ENCODE measurements at places on chromosomes 7 and 10.

GRCh38 chr7:142916508-142916907, 17.0 kb downstream of the TRPV5 start:
- no peak for DNase-seq

DNA sequence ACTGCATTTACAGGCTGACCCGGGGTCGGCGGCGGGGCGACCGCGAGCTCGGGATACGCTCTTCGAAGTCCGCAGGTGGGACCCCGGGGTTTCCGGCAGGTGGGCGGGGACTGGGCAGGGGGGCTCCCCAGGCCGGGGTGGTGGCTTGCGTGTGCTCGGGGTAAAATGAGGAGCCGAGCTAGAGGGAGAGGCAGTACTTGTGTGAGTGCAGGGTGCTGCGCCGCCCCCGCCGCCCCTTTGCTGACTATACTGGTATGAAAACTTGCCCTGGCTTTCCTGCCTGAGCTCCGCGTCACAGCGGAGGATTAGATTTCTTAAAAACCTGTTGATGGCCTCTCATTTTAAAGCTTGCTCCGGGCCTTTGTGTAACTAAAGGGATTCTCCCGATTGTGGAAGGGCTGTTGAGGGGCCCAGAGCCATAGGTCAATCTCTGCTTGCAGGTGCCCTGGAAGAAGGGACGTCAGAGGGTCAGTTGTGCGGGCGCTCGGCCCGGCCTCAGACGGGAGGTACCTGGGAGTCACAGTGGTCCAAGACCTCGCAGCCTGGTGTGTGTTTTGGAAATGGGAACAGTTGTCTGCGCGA, 488 bp downstream of the ARMC10 start:
- peak; percentile 52 for DNase-seq

DNA sequence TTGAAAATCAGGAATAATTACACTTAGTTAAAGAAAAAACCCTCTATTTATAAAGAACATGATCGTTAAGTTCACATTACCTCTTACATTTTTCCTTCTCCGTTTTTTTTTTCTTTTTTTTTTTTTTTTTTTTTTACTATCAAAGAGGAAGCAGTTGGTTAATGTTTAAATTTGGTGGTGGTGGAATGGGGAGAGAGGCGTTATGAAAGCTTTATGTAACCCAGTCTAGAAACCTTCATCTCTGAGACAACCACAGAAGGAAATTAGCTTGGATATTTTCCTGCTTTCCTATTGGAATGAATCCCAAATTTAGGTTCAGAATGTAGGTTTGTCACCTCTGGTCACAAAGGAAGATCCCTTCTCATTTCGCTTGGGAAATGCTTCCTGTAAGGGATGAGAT, 31.5 kb upstream of the LHFPL3 start:
- no peak for DNase-seq

- DNase-seq = no peak
These were observed 60.8 kb upstream of the CFAP46 start for GRCh38 chr10:133003188-133003587.

- DNase-seq = no peak
These were observed 420.2 kb downstream of the PTPRN2 start for GRCh38 chr7:158167373-158167772.

DNA sequence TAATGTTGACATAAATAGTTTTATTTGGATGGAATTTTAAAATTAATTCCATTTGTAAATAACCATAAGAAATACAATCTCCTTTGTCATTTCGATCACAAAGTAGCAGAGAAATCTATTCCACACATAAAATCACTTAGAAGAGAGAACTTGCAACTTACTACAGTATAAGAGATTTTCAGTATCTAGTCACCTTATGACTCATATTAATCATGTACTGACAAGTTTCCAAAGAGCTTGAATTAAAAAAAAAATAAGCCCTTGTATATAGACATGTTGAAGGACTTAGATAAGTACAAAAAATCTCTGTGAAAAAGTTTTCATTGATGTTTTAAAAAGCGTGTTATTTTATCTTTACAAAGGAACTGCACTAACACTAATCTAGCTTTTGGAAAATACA, 207.1 kb upstream of the ETV1 start:
- DNase-seq = no peak

DNA sequence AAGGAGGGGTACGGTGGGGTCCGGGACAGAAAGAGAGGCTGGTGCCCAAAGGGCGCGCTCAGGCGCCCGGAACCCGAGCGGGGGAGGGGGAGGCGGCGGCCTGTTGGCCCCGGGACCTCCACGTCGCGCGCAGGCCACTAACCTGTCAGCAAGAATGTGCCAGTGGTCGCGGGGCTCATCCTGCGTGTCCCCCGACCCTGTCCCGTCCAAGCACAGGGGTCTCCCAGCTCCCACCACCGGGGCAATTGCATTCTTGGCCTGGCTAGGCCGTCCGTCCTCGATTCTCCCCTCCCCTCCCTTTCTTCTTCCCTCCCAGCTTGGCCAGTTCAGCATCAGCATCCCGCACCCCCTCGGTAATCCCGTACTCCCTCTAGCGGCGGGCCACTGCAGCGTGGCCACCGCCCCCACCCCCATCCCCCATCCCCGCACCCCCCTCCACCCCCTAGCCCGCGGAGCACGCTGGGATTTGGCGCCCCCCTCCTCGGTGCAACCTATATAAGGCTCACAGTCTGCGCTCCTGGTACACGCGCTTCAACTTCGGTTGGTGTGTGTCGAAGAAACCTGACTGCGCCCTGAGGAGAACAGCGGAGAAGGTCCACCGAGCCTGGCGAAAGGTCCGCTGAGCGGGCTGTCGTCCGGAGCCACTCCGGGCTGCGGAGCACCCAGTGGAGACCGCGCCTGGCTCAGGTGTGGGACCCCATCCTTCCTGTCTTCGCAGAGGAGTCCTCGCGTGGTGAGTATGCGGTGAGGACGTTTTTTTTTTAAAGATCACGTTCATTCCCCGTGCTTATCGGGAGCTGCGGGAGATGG, at the start of gene SGCE:
SGCE (minus strand) TSS at position 286 of the 810 bp plus-strand sequence; CDS start at position 251, 35 bp downstream.
- peak; percentile 35 for DNase-seq

DNA sequence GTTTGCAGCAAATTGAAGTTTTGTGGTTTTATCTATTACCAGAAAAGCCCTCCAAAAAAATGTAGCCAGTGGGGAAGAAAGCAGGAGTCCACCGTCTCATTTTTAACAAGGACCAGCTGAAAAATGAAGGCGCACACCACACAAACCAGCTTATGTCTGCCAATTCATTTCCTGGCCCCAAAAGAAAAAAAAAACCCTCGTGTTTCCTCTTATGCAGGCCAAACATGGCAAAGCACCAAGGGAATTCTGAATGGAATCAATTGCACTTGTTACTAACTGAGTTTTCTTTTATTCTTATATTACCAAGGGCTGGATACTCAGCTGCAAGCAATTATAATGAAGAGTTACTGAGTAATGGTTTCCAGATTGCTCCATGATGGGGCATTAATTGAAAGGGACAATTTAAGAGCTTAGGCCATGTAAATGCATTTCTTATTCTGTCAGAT, 428.3 kb upstream of the NPVF start:
- DNase-seq = no peak

DNA sequence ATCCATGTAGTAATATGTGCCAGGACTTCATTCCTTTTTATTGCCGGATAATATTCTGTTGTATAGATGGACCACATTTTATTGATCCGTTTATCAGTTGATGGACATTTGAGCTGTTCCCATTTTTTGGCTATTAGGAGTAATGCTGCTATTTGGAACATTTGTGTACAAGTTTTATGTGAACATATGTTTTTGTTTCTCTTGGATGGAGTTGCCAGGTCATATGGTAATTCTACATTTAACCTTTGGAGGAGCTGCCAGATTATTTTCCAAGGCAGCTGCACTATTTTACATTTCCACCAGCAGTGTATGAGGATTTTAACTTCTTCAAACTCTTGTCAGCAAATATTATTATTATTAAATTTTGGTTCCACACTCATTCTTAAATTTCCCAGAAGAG, 59.2 kb downstream of the C10orf90 start:
- no peak for DNase-seq

- no peak for DNase-seq
These were observed 4.7 kb upstream of the ENTPD7 start for GRCh38 chr10:99654390-99655175.

- DNase-seq = no peak
These were observed 5.2 kb upstream of the OTUD1 start for GRCh38 chr10:23433701-23434100.

DNA sequence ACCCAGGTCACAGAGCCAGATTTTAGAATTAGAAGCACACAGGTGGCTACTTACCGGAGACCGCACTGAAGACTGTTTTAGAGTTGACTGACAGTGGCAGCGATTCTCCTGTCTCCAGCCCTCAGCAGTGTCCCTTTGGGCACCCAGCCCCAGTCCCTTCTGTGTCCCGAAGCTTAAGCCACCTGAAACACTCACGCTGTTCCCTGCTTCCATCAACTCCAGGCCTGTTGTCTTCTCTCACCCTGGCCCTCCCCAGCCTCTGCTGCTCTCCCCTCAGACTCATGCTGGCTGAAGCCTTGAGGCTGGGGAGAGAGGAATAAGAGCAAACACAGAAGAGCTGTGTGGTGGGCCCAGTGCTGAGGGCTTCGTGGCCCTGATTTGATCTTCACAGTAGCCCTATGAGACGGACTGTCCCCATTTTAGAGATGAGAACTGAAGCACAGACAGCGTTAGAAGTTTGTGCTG, 10.6 kb downstream of the SAP25 start:
- DNase-seq = no peak

GRCh38 chr10:107585630-107586029, 421.1 kb upstream of the SORCS1 start:
- no peak for DNase-seq

DNA sequence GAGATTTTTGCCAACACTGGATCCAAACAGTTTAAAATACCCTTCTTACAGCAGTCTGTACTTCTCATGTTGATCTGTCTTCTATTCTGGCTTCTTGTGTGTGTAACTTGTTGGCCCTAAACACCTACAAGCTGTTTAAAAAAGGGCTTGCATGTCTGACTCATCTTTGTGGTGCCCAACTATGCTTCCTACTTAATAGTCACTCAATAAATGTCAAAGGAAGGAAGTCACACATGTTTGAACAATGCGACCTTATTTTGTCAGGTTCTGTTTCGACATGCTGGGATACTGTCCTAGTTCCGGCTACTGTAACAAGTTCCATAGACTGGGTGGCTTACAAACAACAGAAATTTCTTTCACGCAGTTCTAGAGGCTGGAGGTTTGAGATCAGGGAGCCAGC, 9.4 kb upstream of the GRK5 start:
- DNase-seq = no peak

DNA sequence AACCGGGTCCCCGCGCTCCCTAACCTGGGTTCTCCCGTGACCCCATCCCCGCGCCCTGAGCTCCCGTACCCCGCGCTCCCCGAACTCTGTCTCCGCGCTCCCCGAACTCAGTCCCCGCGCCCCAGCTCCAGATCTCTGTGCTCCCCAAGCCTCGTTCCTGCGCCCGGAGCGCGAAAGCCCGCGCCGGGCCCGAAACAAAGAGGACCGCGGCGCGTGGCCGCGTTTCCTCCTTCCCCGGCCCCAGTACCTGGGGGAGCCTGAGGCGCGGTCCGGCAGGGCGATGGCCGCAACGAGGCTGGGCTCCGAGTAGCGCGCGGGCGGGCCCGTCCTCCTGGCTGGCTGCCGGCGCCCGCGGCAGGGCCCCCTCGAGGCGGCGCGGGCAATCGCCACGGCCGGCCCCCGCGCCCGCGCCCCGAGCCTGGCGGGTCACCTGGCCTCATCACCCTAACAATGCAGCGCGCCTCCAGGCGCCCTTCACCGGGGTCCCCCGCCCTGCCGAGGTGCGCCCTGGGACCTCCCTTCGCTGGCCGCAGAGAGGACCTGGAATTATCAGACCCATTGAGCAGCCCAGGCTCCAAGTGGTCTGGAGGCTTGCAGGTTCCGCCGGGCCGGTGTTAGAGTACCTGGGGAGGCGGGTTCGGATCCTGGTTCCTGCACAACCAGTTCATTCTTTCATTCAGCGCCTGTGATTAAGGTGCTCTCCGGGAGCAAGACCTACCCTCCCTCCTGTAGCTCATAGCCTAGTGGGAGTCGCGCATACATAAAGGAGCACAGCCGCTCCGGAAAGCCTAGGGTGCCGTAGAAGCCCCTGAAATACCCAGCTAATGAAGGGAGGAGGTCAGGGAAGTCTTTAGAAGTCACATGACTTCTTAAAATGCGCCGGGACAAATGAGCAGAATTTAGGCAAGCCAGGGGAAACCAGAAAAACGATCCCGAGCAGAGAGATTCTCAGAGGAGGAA, at the start of gene TNS3:
TNS3 (minus strand) TSS at position 308 of the 960 bp plus-strand sequence. CDS start 142,475 bp downstream, outside the sequence.
- DNase-seq = peak; percentile 36

GRCh38 chr7:70042533-70042932, 444.3 kb downstream of the AUTS2 start:
- DNase-seq = no peak

DNA sequence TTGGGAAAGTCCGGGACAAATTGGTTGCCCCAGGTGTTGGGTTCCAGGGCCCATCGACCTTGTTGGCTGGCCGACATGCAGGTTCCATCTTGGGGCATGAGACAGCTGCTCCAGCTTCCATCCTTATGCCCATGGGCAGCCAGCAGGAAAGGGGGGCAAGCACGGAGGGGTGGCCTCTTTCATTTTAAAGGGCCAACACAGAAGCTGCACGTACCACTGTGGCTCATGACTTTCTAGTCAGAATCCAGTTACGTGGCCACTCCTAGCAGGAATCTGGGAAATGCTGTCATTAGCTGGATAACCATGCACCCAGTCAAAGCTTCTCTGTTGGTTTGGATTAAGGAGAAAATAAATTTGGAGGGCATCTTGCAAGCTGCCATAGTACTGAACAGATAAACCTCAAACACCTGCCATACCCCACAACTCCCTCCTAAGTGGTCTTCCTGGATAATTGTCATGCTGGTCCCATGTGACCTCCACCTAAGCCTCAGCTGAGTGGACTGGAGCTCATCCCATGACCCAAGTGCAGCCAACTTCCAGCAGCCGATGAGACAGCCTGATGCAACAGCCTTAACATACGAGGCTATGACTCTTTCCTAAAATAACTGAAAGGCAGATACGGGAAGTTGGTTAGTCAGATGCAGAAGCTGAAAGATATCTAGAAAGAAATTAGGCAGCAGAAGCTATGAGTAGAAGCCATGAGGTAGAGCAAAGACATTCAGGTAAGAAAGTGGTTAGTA, 21.4 kb upstream of the GSDME start:
- no peak for DNase-seq

DNA sequence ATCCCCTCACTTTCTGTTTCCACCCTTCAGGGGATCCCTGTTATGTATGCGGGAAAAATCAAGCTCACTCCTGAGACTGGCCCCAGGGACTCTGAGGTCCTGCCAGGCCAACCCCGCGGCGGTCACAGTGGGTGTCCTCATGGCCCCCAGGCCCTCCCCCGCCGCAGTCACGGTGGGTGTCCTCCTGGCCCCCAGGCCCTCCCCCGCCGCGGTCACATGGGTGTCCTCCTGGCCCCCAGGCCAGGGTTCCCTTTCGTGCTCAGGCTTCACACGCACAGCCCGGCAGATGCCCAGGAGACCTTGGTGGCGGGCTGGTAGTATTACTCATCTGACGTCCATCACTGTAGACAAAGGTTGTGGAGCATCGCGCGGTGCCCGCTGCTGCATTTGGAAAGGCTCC, 491.0 kb upstream of the FOXK1 start:
- DNase-seq = no peak

- peak; percentile 96 for DNase-seq
These were observed 68.0 kb downstream of the TRIL start for GRCh38 chr7:28890137-28890536.

- DNase-seq = no peak
These were observed 82.3 kb downstream of the PRKAG2 start for GRCh38 chr7:151794508-151795167.

GRCh38 chr10:88986549-88987242, 3.9 kb upstream of the FAS start:
- no peak for DNase-seq

GRCh38 chr10:10910634-10911033, 107.0 kb upstream of the CELF2 start:
- DNase-seq = no peak

All from NCI-H526 (cell line).